Thymus (tissue), 14 donors: ENCODE measurements at places on chromosomes 6 and 20. TPM values are rescaled to one million over a fixed set of nuclear protein-coding genes. Genes with fewer than 3 reads are reported as not detected.

HCK gene
- 25.2 TPM for total RNA-seq

KIAA1755 gene
- 0.66 TPM for total RNA-seq

PDE10A gene
- total RNA-seq = 0.94 TPM

MUC22 gene
- 0.05 TPM for total RNA-seq

PSORS1C2 gene
- not detected for total RNA-seq

PNLDC1 gene
- 0.28 TPM for total RNA-seq

MCHR2 gene
- not detected for total RNA-seq

ULBP2 gene
- 0.66 TPM for total RNA-seq

SIGLEC1 gene
- total RNA-seq = 0.90 TPM

THBS2 gene
- total RNA-seq = 4.2 TPM

CALHM5 gene
- total RNA-seq = 0.33 TPM

ELOVL5 gene
- total RNA-seq = 75.6 TPM

CRISP2 gene
- total RNA-seq = 0.05 TPM

CAP2 gene
- total RNA-seq = 1.6 TPM
